ENCODE measurements at places on chromosomes 3 and 15. TPM values are rescaled to one million over a fixed set of nuclear protein-coding genes. Genes with fewer than 3 reads are reported as not detected.

- H3K27me3 ChIP-seq: no peaks in the 10 kb centered on the region
- no peaks in the 10 kb centered on the region for H3K36me3 ChIP-seq
- no peak for DNase-seq
- H3K27ac ChIP-seq: no peak overlapping the region
- H3K4me3 ChIP-seq: no peak overlapping the region
These were observed 49.8 kb upstream of the SYN2 start for GRCh38 chr3:11954312-11954934.

GRCh38 chr3:46867550-46867898, 4.3 kb upstream of the MYL3 start:
- peak overlapping the region; percentile 72 for H3K27ac ChIP-seq
- DNase-seq: no peak
- no peak overlapping the region for H3K4me3 ChIP-seq
- H3K4me1 ChIP-seq: peaks cover 37% of the 10 kb centered on the region
- no peaks in the 10 kb centered on the region for H3K36me3 ChIP-seq

- H3K4me1 ChIP-seq: no peaks in the 10 kb centered on the region
- H3K36me3 ChIP-seq: no peaks in the 10 kb centered on the region
- H3K4me3 ChIP-seq: no peak overlapping the region
- H3K27me3 ChIP-seq: no peaks in the 10 kb centered on the region
These were observed 353.9 kb upstream of the RARB start for GRCh38 chr3:25074149-25074548.

Gene SYNPR
- not detected for total RNA-seq

Gene FOXL2NB
- not detected for total RNA-seq

All from liver (tissue), 10 donors.